Nucleus accumbens (tissue), 56 donors: ENCODE measurements at places on chromosomes 2 and 18.

- DNase-seq: no peak
Observed at GRCh38 chr2:175677880-175678279, 324.2 kb downstream of the LNPK start.

- DNase-seq: no peak
Observed at GRCh38 chr18:75898651-75899050, 471.1 kb upstream of the SMIM21 start.

DNA sequence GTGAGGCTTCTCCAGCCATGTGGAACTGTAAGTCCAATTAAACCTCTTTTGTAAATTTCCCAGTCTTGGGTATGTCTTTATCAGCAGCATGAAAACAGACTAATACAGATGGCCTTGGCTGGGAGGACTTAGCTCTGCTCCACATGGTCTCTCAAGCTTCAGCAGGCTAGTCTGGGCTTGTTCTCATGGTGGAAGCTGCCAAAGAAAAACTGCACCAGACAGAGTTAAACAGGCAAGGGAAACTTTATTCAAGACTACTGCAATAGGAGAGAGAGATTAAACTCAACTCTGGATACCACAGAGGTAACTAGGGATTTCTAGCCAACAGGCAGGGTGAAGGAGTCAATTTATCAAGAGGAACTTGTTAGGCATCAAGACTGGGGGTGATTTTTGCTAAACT is 142.1 kb downstream of the CABLES1 start:
- no peak for DNase-seq

DNA sequence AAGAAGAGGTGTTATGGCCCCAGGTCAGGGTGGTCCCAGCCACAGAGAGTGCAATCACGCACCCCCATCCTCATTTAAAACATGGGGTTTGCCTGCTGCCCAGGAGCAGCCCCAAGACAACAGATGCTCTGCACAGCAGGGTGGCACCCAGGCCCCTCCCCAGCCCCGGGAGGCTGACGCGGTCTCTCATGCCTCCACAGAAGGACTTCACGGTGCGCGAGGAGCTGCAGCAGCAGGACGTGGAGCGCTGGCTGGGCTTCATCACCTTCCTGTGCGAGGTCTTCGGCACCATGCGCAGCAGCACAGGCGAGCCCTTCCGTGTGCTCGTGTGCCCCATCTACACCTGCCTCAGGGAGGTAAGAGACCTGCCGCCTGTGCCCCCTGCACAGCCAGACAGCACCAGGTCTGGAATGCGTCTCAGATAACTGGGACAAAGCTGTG is 133.7 kb downstream of the SMAD7 start:
- no peak for DNase-seq

DNA sequence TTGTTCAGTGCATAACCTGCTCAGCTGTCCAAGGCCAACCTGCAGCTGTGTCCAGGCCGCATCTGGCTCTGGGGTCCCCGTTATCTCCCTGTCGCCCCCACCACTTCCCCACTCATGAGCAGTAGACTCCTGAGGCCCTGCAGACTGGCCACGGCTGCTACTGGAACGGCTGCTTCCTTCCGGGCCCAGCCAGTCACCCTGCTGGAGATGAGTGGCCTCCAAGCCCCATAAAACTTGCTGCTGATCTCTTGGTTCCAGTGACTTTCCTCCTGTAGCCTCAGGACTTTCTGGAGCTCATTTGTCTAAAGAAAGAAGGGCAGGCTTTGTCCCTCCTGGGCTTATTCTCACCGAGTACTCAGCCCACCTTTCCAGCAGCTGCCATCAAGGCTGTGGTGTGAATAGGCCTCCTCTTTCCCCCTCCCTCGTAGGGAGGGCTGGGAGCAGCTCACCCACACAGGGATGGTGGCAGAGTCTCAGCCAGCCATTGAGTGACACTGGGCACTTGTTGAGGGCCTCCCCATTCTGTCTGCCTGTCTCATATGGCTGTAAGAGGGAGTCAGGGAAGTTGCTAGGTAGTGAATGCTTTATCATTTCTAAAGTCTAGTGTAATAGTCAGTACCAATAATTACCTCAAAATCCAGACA is 257.3 kb downstream of the MYCN start:
- DNase-seq: no peak

GRCh38 chr2:195406886-195407603 is 250.0 kb upstream of the SLC39A10 start:
- DNase-seq: no peak

- DNase-seq: no peak
Observed at GRCh38 chr2:120368086-120368485, 22.1 kb downstream of the INHBB start.

GRCh38 chr2:21276163-21276562 is 152.4 kb downstream of the TDRD15 start:
- no peak for DNase-seq

DNA sequence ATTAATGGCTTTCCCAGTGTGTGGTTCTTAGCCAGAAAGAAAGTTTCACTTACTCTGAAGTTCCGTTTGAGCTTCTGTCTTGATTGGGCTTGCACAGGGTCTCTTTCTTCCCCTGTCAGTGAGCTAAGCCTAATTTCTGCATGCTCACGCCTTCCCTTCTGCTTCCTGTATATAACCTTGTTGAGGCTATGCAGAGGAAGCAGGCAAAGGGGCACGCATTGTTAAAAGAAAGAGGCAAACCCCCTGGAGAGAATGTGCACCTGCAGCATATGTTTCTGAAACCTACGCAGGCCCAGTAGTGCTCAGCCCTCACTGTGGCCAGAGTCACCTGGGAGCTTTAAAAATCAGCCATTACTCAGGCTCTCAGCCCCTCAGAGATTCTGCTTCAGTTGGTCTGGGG is 14.5 kb upstream of the PLA2R1 start:
- no peak for DNase-seq

DNA sequence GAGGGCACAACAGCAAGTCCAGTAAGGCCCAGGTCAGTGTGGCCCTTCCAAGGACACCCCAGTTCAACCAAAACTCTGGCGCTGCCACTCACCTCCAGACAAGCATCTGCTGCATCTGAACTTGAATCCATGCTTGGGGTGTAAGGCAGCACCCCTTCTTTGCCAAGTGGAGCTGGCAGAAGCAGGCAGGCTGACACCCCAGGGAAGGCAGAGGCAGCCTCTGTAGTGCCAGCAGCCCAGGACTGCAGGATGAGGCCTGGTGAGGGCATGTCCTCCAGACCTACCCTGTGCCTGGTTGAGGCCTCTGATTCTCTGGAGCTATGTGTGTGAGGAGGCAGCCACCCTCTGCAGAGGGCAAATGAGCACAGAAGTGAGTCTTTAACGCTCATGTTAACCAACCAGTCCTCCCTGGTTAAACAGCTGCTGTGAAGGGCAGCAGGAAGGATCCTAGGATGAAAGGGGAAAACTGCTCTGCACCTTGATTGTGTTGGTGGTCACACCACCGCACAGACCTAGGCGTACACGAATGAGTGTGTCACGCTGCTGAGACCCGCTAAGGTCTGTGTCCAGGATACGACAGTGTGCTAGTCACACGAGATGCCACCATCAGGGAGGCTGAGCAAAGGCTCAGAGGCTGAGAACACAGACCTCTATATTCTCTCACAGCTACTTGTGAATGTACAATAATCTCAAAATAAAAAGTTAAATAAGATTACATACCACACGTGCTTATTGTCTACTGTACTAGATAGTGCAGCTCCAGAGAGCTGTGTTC is 2.2 kb downstream of the PARD6G start:
- DNase-seq: no peak

- DNase-seq: no peak
Observed at GRCh38 chr2:42969231-42970150, 177.1 kb upstream of the HAAO start.

DNA sequence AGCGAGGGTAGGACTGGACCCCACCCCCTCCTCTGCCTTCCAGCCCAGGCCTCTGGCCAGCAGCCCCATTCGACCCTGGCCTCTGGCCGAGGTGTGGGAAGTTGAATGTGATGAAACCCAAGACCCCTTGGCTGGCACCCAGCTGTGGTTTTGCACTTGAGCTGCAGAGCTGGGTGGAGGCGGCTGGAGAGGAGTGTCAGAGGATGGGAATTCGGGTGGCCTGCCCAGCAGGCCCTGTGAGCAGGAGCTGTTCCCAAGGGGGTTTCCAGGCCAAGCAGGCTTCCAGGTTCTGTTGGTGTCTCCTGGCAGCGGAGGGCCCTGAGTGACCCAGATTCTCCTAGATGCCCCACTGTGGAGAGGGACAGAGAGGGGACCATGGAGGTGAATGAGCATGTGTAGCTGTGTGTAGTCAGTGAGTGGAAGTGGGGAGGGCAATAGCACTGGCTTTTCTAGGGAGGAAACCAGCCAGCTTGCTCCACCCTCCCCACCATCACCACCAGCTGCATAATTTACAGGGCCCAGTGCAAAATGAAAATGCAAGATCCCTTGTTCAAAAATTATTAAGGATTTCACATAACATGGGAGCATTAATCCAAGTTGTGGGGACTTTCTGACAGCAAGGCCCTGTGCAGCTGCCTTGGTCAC is 172.2 kb upstream of the HAAO start:
- peak; percentile 59 for DNase-seq

DNA sequence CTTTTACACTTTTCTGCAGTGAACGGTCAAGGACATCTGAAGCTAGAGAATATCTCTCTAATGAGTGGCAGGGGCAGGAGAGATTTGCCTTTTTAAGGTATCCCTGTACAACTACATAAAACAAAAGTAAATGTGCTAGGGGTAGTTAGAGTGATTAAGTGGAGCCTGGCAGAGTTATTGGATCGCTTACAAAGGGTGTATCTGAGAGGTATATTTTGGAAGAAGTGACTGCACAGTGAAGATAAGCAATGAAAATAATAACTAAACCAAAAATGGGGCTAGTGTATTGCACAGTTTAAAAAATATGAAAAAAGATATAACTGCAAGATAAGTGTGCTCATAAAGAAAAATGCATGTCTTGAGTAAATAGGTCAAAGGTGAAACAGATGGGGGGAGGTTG is 193.5 kb upstream of the EPC2 start:
- DNase-seq: no peak

DNA sequence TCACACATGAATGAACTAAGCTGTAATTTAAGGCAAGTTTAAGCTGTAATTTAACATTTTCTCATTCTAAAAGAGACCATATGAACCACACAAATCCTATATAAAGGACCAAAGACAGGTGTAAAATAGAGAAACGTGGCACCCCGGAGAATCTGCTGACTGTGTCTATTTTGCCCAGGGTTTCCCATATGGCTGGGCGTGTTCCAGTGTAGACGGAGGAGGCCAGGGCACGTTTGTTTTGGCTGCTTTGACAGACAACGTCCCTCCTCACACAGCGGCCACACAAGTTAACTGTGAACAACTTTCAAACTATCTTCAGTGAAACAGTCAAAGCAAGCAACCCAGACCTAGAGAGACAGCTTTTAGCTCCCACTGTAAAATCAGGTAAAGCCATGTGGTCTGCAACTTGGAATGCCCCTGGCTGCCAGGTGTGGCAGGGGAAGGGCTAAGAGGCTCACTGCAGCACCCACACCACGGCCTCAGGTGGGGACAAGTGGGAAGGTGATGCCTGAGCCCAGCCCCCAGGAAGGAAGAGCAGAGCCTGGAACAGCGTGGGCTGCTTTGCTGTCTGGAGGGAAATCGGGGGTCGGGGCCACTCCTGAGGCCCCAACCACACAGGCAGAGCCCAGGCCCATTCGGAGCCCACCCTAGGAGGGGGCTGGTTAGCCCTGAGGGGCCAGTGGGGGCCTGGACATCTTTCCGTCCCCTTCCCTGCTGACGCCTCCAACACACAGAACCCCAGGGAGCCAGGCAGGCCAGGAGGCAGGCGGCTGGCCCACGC is 40.7 kb downstream of the SLC66A2 start:
- DNase-seq: no peak

GRCh38 chr18:78566720-78567119 is 412.9 kb upstream of the SALL3 start:
- DNase-seq: no peak

DNA sequence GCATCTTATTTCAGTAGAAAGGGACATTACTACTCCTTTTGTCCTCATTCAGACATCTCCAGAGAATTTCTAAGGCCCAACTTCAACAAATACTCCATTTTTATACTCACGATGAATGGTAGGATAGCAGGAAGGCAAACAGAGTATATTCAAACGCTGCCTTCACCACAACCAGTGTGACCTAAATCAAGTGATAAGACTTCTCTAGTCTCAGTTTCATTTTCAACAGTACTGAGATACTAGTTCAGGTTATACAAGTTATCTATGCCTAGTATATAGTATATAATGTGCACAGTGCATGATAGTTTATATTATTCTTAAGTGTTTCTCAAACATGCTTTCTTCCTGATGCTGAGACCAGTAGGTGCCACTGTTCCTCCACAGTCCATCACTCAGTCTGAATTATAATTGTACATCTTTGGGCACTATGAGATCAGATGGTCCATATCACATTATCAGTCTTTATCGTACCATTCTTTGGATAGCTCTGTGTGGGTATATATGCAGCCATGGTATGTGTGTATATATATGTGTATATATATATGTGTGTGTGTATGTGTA is 66.3 kb upstream of the RPE start:
- no peak for DNase-seq

DNA sequence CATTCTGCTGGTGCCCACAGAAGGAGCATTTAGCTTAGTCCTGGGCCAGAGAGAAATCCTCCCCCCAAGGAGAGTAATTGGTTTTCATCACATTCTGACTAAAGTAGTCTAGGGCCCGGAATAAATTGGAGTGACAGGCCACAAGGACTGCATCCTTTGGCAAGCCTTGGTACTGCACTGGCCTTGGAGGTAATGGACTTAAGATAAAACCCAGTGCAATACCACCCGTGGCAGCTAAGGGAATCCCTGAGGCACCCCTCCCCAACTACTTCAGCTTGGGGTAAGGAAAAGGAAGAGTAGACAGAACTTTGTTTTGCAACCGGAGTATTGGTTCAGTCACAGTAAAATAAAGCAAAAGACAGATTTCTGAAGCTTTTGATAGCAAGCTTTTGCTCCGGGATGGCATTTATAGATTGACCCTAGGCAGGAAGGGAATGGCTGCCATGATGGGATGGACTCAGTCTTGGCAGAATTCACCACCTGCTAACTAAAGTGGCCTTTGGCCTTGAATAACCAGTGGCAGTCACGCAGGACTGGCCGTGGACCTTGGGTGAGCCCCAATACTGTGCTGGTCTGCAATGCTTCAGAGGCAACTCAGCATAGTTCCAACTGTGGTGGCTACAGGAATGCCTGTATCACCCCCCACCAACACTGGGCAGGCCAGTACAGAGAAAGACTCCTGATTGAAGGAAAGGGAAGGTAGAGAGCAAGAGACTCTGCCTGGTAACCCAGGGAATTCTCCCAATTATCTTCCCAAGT is 14.1 kb downstream of the ORC4 start:
- no peak for DNase-seq

DNA sequence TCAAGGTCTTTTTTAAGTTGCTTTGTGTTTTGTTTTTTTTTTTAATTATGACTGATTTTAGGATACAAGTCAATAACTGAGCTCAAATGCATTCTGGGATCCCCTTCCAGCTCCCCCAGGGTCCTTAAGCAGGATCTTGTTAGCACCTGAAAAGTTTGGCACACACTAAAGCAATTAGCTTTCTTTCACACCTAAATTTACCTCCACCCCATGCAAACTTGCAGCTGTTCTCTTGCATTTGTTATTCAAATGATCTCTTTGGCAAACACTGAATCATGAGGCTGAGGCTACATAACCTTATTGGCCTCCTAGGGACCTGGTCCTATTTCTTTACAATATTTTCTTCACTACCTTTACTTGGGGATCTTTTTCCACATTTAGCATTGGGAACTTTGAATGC is 2026.1 kb upstream of the CELF4 start:
- no peak for DNase-seq
